ENCODE measurements at places on chromosomes 3 and 15.

DNA sequence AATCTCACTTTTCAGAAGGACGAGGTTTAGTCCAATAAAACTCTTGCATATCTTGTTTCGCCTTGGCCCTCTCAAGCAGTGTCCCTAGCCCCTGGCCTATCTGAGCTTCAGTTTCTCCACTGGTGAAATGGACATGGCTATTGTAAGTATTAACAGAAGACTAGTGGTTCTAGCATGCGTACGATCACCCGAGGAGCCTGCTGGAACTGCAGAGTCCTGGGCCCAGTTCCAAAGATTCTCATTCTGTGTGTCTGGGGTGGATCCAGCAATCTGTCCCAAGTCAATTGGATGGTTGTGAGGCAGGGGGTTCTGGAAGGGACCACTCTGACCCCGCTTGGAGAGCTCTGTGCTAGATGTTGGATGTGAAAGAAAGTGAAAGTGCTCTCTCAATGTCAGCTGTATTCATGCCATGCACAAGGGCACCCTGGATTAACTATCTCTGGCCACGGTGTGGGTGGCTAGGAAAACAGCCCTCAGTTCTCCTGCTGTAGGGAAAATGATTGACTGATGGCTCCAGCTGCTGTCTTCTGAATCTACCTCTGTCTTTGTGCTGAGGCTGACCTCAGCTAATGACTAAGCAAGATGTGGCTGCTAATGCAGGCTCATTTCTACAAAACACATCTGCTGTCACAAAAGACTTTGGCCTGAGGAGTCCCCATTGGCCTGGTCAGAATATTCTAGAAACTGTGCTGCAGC, 1.9 kb upstream of the PLA1A start:
- no peak for DNase-seq

DNA sequence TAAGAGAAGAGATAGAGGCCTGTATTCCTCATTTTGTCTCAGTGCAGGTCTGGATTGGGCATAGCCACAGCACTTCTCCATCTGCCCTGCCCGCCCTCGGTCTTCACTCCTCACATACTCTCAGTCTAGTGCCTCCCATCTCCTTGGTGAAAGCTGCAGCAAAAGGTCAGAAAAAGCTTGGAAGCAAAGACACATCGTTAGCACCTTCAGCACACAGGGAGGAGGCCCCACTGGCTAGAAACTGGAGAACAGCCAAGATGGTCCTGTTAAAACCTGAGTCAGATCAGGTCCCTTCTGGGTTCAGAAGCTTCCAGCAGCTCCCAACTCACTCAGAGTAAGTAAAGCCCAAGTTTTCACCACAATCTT, 1.6 kb upstream of the KLF15 start:
- DNase-seq = no peak

DNA sequence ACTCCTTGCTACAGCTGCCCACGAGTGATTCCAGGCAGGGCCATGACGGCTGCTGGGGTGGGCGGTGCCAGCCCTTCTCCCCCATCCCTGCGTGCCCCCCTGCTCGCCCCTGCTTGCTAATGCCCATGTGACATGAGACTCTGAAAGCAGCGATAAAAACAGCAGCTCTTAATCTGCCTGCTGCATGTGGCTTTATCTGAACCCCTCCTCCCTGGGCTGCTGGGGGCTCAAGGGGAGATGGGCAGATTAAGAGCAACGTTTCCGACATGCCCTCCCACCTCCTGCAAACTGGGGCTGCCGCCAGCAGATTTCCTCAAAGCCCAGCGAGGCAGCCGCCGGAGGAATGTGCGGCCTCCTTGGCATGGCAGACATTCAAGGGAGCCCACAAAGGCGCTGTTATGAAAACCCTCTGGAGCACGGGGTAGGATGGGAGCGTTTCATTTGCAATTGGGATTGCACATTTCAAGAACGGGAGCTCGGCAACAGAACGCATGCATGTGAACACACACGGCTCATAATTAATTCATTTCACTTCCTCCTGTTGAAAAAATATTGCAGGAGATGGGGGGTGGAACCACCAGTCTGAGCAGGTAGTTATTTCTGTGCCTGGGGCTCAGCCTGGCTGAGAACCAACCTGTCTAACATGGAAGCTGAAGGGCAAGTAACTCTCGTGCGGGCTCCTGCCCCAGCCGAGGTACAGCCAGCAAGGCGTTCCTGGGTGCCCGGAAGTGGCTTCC, 504.2 kb upstream of the PROK2 start:
- no peak for DNase-seq

DNA sequence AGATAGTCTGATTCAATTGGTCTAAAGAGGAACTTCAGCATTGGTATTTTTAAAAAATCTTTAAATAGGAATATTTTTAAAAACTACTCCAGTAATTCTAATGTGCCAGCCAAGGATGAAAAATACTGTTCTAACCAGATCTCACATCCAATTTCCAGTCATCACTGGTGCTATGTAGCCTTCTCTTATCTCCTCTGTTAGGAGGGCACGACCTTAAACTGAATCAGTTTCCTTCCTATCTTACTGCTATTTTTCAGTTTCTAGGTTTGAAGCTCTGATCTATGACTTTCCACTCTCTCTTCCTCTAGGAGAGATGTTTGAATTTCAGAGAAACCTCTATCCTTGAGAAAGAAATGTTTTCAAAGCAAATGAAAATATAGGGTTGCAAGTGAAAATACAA, 31.9 kb downstream of the HAPLN3 start:
- no peak for DNase-seq

- no peak for DNase-seq
Observed at GRCh38 chr3:159733194-159733860, 255.3 kb upstream of the IL12A start.

DNA sequence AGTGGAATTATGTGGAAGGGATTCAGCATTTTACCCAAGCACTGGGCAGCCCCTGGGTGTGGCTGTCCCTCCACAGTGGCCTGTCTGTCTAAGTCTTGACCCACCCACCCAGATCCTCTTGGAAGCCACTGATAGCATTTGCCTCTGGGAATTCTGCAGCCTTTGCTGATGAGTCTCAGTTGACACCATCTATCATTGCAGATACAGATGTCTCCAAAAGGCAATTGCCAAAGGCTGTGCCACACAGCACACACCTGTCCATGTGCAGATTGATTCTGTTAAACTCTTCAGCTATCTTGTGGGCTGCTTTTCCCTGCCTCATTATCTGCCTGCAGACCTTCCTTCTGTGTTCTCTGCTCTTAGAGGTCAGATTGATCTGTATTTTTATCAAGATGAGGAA, 18.1 kb downstream of the CX3CR1 start:
- no peak for DNase-seq

DNA sequence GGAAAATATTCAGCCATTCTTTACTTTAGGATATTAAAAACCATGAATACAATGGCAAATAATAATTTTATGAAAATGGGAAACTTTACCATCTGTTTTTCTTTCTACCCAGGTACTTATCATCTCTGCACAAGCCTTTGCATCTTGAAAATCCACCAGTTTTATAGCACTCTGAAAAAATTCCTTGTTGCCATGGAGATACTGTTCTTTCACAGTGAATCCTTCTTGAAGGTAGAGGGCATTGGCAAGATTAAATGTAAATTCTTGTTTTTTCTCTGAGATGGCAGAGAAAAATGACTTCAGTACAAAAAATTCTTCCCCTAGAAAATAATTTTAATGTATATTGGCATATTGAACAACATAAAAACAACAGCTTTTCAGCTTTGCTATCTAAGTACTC, 6.9 kb downstream of the SERPINI2 start:
- no peak for DNase-seq

DNA sequence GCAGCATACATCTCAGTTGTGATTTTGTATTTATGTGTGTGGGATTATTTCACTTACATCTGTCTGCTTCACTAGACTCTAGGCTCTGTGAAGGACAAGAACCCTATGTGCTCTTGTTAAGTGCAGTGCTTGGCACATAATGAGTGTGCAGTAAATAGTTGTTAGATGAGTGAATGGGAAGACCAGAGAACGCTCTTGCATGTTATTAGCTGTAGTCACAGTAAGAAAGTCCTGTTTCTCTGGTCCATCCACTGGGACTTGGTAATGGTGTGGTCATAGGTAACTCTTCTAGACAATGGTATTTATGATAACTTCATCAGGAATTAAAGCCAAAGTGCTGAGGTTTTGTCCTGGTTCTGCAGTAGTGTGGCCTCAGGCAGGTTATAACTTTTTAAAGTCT, 1.4 kb upstream of the AQP9 start:
- no peak for DNase-seq

GRCh38 chr15:39573287-39573686, 7.6 kb upstream of the THBS1 start:
- DNase-seq = no peak

GRCh38 chr15:70055601-70056051, 42.1 kb downstream of the TLE3 start:
- no peak for DNase-seq

DNA sequence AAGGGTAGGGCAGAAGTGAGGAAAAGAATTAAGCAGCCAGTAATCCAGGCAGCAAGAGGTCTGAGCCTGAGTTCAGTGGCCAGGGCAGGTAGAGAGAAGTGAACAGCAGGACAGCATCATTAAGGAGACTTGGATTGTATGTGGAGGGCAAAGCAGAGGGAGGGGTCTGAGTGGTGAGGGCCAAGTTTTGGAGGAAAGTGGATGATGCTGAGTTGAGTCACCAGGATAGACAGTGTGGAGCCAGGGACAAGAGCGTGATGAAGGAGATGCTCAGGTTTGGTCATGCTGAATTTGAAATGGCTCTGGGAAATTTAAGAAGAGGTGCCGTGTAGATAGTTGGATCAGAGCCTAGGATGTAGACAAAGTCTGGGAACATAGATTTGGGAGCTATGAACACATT, 93.1 kb downstream of the ARHGEF26 start:
- no peak for DNase-seq

DNA sequence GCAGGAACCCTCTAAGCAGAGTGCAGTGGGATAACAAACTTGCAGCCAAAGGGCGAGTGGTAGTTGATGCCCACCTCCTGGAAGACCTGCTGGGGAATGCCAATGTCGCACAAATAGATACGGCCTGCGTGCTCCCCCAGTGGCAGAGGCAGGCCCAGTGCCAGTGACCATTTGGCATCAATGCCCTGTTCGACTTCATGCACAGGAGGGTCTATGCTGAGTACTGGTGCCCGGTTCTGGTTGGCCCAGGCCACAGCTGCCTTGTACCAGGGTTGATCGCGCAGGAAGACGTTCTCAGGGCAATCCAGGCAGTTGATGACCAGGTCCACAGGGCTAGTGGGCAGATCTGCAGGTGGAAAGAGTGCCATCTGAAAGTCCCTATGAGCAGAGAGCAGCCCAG, 17.0 kb downstream of the CLK3 start:
- DNase-seq = no peak

DNA sequence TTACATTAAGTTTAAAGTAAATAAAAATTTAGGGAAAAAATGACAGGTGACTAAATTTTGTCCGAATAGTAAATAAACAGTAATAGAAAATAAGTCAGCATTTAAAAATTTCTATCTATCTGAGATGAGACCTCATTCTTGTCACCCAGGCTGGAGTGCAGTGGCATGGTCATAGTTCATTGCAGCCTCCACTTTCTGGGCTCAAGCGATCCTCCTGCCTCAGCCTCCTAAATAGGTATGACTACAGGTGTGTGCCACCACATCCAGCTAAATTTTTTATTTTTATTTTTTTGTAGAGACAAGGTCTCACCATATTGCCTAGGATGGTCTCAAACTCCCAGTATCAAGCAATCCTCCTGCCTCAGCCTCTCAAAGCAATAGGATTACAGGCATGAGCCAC, 7.8 kb downstream of the KPNA4 start:
- no peak for DNase-seq

All from left renal cortex interstitium (tissue), 4 donors.